ENCODE measurements at places on chromosomes 16 and 17.

DNA sequence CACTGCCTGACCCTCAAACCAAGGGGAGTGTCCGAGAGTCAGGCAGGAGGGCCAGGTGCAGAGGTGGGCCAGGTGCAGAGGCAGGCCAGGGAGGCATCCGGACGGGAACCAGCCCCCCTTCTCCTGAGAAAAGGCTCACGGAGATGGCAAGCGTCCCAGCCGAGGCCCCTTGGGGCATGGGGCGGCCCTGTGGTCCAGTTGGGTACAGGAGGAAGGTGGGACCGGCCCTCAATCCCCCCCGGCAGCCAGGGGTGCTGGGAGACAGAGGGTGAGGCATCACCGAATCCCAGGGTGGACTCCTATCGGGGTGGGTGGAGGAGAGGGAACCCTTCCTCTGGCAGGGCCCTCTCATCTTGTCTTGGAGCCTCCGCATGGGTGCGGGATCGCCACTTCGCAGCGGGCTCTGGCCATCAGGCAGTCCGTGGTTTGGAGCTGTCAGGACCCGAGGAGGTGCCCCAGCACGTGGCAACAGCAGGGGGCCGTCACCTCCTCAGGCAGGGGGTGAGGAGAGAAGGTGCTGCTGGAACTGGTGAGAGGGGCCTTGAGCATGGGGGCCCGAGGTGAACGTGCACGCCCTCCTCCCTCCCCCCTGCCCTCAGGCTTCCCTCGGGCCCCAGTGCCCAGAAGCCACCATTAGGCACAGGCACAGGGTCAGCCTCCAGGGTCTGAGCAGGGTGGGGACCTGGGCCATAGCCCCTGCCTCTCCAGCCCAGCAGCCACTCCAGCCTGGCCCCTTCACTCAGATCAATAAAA is 38.7 kb upstream of the SLC38A10 start:
- no peak for DNase-seq

DNA sequence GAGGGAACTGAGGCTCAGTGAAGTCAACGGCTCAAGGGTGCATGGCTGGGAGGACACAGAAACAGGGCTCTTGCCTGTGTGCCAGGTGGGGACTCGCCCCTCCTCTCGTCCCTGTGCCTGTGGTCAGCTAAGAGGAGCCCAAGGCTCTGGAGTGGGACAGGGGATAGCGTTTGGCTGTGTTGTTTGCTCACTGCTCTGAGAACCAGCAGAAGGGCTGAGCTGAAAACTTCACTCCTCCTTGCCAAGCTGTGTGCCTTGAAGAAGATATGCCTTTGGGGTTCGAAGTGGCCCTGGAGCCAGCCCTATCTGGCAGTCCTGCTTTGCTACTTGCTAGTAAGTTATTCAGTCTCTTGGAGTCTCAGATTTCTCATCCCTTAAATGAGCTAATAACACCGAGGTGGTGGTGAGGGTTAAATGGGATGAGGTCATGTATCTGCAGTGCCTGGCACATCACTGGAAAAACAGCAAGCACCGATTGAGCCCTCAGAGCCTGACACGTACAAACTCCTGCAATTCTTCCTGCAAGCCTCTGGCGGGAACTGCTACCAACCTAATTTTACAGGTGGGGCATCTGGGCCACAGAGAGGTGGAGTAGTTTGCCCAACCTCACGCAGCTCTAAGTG is 17.7 kb downstream of the FOXL1 start:
- DNase-seq, result no peak

GRCh38 chr17:46889992-46890564 is 32.9 kb upstream of the GOSR2 start:
- DNase-seq, result no peak

DNA sequence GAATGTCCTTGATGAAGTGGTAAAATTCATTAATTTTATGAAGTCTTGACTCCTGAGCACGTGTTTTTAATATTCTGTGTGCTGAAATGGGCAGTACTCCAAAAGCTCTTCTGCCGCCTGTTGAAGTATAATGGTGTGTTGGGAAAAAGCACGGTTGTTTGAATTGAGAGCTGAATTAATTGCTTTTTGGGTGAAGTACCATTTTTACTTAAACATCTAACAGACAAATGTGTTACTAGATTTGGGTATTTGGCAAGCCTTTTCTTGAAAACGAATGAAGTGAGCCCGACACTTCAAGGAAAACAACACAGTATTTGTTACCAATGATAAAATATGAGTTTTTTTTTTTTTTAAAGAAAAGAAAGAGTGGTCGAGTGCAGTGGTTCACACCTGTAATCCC is 22.5 kb downstream of the WWP2 start:
- DNase-seq, result no peak

- DNase-seq, result no peak
Observed at GRCh38 chr17:39236981-39237441, 11.3 kb upstream of the STAC2 start.

- no peak for DNase-seq
Observed at GRCh38 chr17:78494696-78495330, 82.4 kb downstream of the DNAH17 start.

- DNase-seq, result no peak
Observed at GRCh38 chr17:82434216-82434565, 15.8 kb upstream of the OGFOD3 start.

DNA sequence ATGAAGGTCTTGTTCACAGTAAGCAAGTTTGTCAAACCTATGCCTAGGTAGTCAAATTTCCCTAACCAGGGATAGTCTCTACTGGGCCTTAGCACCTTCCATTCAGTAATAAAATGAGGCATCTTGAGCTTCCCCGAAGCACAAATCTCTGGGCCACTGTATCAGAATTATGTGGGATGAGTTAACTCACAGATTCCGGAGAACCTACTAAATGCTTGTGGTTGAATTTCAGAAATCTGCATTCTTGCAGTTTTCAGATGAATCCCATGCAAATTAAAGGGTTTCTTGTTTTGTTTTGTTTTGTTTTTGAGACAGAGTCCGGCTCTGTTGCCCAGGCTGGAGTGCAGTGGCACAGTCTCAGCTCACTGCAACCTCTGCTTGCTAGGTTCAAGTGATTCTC is 478.8 kb upstream of the HSBP1 start:
- no peak for DNase-seq

DNA sequence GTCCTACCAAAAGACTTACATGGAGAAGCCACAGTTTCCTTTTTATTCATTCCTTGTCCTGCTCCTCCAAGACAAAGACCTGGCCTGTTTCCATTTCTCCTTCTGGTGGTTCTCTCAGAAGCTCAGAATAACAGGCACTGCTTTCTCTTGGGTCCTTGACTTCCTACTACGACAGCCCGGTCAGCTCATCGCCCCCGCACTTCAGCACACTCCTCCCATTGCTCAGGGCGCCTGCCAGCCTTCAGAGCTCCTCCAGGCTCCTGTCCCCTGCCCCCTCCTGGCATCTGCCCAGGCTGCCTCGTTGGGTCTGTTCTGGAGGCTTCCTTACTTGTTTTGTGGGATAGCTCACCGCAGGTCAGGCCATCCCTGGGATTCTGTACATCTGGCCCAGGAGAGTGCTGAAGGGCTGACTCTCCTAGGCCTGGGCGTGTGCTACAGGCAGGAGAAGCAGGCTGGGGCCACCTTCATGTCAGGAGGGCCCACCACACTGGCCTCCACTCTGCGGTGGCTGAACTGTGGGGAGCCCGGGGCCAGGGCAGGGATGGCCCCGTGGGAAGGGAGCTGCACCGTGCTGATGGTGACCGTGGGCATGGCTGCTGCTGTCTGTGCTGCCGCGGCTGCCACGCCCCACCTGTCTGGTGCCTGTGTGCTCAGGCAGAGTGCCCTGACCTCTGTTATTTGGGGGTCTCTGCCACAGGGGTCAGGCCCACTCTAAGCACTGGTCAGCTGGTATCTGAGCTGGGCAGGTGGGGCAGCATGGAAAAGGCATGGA is 17.7 kb downstream of the TCF25 start:
- no peak for DNase-seq

DNA sequence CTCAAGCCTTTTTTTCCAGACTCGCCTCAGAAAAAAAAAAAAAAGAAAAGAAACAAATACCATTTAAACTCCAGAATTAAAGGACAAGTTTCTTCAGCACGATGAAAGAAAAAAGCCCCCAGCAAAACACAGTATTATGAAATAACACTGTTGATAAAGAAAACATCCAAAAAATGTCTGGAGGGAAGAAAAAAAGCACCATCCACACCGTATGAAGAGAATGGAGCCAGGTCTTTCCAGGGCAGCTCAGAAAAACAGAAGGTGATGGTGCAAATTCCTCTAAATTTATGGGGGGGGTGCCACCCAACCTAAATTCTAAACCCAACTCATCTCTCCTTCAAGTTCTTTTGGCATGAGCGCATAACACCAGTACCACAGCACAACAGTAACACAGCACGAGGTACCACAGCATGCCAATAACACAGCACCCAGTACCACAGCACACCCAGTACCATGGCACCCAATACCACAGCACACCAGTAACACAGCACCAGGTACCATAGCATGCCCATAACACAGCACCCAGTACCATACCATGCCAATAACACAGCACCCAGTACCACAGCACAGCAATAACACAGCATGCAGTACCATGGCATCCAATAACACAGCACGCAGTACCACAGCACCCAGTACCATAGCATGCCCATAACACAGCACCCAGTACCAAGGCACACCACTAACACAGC is 19.0 kb downstream of the AXIN1 start:
- no peak for DNase-seq

GRCh38 chr16:84548971-84549844 is 44.7 kb upstream of the MEAK7 start:
- DNase-seq, result no peak

- DNase-seq, result no peak
Observed at GRCh38 chr17:9521062-9521461, 54.6 kb downstream of the STX8 start.

GRCh38 chr16:14362774-14363371 is 267.2 kb downstream of the PARN start:
- no peak for DNase-seq

DNA sequence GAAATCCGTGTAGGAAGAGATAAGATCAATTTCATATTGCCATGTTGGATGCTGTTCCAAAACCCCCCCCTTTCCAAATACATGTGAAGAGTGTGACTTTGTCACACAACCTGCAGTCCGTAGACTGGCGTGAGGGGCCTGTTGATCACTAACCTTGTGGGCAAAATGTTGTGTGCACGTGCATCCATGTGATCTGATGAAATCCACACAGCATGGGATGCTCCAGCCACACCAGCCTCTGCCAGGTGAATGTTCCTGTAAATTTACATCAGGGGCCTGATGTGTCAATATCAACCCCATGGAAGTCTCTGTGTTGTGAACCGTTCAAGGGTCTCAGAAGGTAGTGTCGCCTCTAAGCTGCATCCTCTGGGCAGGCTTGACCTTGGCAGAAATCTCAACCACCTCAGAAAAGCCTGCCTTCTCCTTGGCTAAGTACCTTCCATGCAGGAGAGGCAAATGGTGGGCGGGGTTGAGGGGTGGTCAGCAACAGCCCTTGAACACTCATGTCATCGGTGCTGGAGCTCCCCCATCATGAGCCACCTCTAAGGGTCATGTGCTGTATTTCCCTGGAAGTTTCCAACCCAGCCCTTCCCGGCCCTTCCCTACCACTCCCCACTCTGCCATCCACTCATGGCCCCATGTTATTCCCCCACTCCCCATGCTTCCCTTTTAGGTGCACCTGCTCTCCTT is 78.2 kb upstream of the DNAH17 start:
- no peak for DNase-seq

DNA sequence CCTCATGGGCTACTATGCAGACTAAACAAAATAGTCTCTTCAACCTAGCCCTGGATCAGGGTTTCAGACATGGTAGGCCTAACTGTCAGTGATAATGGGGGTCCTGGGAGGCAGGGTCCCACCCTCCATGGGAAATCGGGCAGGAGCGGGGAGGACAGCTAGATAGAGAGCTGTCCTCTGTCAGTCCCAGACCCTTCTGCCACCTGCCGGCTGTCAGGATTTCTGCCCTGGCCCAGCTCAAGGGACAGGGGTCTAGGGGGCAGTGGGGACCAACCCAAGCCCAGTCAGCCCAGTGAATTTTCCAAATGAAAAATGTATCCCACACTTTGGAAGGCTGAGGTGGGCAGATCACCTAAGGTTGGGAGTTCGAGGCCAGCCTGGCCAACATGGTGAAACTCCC is 5.3 kb downstream of the CA7 start:
- DNase-seq, result no peak

- no peak for DNase-seq
Observed at GRCh38 chr17:14616528-14616927, 315.6 kb downstream of the HS3ST3B1 start.

DNA sequence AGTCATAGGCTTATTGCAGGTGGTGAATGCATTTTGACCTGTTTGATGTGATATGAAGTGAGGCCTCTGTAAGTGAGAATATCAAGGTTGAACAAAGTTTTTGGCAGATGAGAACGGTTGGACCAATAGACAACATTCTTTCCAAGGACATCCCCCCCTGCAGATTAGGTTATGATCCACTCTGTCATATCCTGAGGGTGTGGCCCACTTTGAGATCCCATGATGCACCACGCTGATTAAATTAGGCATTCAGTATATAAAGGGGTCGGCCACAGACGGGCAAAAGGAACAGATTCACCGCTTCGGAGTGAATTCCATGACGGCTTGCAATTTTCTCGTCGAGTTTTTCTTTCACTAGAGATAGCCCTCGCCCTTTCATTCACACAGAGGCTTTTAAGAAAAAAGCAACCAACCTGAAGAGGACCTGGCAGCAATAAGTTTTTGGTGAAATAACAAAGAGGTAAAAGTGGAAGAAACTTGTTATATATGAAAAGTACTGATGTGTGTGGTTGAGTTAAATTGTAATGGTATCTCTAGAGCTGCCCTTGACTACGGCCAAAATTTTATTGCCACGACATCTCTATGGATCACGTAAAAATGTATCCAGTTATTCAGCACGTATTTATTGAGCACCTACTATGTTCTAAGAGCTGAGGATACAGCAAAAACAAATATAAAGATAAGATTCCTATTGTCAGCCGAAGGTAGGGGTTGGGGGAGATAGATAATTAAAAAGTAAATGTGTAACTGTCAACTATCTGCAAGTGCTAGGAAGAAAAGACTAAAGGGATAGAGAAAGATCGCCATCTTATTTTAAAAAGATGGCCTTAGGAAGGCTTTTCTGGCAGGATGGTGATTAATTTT is 1.7 kb upstream of the RBBP6 start:
- DNase-seq, result no peak

DNA sequence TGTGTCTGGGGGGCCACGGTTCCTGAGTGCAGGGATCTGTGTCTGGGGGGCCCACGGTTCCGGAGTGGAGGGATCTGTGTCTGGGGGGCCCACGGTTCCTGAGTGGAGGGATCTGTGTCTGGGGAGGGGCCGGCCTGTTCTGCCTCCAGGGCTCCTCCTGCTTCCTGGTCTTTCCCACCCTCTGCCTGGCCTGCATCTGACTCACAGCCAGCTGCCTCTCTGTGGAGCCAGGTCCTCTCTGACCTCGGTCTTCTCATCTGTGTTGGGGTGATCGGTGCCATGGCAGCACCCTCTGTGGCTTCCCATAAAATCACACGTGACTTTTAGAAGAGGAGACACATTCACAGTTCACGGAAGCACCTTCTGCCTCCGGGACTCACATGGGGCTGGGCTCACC is 50.3 kb downstream of the ZFPM1 start:
- no peak for DNase-seq

DNA sequence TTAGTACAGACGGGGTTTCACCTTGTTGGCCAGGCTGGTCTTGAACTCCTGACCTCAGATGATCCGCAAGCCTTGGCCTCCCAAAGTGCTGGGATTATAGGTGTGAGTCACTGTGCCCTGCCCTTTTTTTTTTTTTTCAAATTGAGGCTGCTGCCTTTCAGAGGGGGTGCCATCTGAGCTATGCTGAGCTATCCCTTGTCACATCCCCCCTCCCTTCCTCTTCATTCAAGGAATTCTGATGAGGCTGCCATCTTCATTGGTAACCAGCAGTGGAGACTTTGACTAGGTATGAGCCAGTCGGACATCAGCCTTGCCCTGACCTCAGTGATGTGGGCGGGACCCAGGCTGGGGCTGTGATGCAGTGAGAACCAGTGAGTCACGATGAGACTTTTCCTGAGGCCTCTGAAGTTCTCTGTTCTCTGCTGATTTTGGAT is 24.4 kb upstream of the GPT2 start:
- no peak for DNase-seq
